A549 treated with Hydrocortisone at 1 μM for 4 hours (cell line): ENCODE measurements at places on chromosomes 3 and 15. TPM values are rescaled to one million over a fixed set of nuclear protein-coding genes. Genes with fewer than 3 reads are reported as not detected.

Gene TTLL13
- total RNA-seq = 0.03 to 0.18 TPM (median 0.14 TPM) in 5 replicates

Gene IL17RB
- 0.68 to 1.1 TPM (median 0.74 TPM) in 5 replicates for total RNA-seq

Gene CCK
- 1.3 to 2.3 TPM (median 1.9 TPM) in 5 replicates for total RNA-seq

Gene IL20RB
- 0.67 to 1.6 TPM (median 0.97 TPM) in 5 replicates for total RNA-seq

Gene A4GNT
- total RNA-seq = not detected in 5 replicates

Gene ABI3BP
- 1.1 to 2.5 TPM (median 1.2 TPM) in 5 replicates for total RNA-seq

Gene AMOTL2
- total RNA-seq = 48.8 to 54.2 TPM (median 50.3 TPM) in 5 replicates

Gene ITIH1
- not detected in 5 replicates for total RNA-seq

Gene DPPA2
- not detected in 5 replicates for total RNA-seq

Gene SLC15A2
- 0.12 to 0.33 TPM (median 0.16 TPM) in 5 replicates for total RNA-seq

Gene CLDN16
- 0.03 to 0.14 TPM (median 0.08 TPM) in 3 of 5 replicates, not detected in the others for total RNA-seq

Gene GPR62
- total RNA-seq = not detected in 5 replicates

Gene C3orf20
- 0.08 TPM in 1 of 5 replicates, not detected in the others for total RNA-seq

Gene TMEM108
- total RNA-seq = not detected in 5 replicates

Gene MAP2K5
- total RNA-seq = 10.3 to 12.1 TPM (median 11.0 TPM) in 5 replicates

Gene SAMD7
- not detected in 5 replicates for total RNA-seq

Gene PRR20G
- 0.91 to 2.4 TPM (median 1.9 TPM) in 5 replicates for total RNA-seq

Gene CELF6
- 0.10 to 0.20 TPM (median 0.13 TPM) in 5 replicates for total RNA-seq

Gene MESP1
- 1.2 to 8.5 TPM (median 6.7 TPM) in 5 replicates for total RNA-seq

Gene SLC2A2
- total RNA-seq = not detected in 5 replicates

Gene CLRN1
- total RNA-seq = not detected in 5 replicates

Gene TMCO5A
- total RNA-seq = not detected in 5 replicates

Gene FBXW12
- not detected in 5 replicates for total RNA-seq

Gene CNTN4
- not detected in 5 replicates for total RNA-seq

Gene CTDSPL
- 15.1 to 19.0 TPM (median 17.6 TPM) in 5 replicates for total RNA-seq
